ENCODE measurements at places on chromosomes 3 and 15.

DNA sequence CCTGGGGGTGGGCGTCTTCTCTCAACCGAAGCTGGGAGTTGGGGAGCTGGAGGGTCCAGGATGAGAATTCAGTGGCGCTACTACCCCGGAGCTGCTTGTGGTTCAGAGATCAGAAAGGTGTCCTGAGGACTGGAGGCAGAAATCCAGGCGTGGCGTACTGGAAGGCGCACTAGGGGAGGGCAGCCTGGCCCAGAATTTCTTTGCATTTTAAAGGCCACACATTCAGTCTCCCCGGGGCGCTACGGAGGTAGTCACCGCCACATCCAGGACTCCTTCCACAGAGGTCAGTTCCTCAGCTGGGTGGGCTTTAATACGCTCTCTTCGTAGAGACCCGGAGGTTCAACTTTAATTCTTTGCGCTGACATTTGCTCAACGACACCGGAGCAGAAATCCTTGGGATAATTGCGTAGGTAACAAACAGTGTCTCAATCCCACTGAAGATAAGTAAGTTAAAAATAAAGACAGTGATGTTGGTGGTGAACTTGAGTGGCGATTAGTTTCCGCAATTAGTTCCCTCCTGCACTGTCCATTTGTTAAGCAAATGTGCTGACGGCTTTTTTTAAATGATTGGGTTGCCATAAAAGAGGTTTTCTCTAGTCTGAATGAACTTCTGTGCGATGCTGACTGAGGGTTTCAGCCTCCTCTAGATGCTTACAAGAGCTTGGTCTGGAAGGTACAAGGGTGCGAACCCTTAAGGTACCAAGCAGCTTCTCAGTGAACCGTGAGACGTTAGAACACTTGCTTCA is 535 bp downstream of the MCTP2 start:
- no peak for DNase-seq

DNA sequence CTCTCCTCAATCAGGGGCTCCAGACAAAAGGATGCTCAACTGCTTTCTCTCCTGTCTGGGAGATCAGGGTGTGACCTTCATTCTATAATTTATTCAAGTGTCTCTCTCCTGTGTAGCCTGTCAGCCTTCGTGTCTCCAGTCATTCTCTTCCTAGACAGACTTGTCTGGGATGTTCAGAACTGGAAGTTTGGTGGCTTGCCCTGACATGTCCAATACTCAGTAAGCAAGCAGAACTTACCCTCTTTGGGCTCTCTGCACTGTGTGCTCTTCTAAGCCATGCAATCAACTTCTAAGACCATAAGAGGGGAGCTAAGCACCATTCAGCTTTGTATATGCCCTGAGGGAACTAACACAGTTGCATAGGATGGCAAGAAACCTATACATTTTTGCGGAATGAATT is 14.1 kb downstream of the ACKR2 start:
- DNase-seq, result no peak

DNA sequence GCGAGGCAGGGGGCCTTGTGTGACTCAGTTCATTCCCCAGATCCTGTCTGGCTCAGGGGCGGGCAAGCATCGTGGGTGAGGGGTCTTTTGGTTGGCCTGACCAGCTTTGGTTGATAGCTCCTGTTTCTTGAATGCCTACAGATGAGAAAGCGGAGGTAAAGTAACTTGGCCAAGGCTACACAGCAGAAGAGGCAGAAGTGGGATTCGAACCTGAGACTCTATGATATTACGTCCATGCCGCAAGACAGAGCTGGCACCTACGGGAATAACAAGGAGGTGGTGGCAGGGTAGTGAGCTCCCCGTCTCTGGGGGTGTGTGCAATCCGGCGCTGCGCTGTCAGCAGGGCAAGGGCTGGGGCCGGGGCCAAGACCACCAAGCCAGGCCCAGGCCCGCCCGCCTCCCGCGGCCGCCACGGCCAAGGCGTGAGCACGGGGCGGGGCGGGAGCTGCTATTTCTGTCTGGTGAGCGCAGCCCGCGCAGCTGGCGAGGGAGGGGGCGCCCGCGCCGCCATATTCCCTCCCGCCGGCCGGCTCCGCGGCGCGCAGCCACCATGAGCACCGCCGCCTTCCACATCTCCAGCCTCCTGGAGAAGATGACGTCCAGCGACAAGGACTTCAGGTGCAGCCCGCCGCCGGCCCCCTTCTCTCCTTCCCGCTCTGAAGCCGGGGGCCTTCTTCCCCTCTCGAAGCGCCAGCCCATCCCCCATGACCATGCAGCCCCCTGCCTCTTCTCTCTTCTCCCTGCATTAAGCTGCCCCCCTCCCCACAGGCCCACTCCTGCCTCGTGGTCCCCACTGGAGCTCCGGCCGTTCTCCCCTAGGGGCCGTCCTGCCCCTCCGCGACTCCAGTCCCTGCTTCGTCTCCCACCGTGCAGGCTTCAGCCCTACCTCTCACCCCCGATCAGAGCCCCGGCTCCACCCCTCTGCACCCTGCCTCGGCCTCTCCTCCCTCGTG is at the start of gene CAND2:
Gene CAND2, plus strand, starts transcription at position 510 of the 953 bp plus-strand sequence. Its CDS starts 41 bp downstream, at position 551.
- DNase-seq, result peak; percentile 31

DNA sequence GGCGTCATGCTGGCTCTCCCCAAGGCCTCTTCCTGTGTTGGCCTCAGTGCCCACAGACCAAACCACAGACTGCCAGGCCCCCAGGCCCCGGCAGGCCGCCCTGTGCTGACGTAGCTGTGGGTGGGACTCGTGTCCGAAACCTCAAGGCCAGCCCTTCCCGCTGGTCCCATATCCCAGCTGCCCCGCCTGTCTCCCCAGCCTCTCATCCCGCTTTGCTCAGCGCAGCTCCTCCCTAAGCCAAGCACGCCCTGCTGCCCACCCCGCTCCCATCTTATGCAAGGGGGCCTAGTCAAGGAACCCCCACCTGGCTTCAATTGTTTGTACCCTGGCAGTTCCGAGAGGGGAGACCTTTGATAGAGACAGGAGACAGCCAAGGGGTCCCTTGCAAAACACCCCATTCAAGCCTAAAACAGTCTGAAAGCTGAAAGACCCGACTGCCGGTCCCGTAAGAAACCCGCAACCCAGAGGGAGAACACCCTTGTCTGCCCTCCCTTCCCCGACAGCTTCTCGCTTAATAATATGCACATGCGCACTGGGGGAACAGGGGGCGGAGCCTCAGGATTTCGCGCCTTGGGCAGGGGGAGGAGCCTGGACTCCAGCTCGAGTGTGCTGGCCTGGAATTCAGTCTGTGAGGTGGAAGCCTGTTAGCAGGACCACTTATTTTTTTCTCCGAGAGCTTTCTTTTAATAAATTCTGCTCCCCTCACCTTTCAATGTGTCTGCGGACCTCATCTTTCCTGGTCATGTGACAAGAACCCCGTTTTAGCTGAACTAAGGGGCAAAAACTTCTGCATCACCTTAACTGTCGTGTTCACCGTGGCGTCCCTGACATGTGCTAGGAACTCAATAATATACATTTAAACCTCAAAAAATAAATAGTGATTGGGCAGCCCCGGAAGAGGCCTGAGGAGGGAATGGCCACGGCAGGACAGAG is 17.2 kb downstream of the TNFAIP8L3 start:
- DNase-seq, result peak; percentile 77

DNA sequence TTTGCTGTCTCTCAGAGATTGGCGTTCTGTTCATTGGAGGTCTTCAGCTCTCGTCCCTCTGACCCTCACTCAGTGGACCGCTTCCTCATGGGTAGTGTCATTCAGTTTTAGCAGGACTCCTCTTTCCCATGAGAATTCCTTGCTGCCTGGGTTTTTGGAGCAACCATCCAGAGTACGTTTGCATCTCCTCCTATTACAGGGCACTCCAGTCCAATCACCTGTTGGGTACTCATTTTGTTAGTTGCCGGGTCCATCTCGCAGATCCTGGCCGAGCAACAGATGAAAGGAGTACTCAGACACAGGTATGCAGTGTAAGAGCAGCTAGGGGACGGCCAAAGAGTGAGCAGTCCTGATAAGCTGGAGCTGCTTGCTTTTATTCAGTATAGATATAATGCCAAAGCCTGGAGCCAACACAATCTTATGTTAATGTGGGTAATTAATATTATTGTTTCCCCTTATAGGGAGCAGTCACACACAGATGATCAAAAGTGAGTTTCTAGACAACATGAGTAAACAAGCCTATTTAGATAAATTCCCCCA is 49.6 kb downstream of the ISG20 start:
- no peak for DNase-seq

GRCh38 chr3:81876826-81877225 is 115.4 kb upstream of the GBE1 start:
- DNase-seq, result no peak

- DNase-seq, result no peak
Measured at GRCh38 chr3:154307363-154307762, 16.9 kb downstream of the DHX36 start.

DNA sequence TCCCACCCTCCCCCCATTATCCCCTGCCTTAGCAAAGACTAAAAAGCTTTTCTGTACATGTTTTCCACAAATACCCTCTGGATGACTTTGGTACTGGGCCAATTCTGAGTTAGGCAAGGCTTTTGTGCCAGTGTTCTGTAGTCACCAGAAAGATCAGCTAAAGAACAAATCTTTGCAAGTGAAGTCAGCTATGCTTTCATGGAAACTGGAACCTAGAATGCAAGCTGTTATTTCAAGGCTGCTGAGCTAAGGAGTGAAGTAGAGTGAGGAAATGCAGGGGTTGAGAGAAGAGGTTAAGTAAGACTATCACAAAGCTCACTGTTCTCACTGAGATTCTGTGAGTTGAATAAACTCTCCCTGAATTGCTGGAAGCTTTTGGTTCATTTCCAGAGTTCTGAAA is 107.8 kb upstream of the CNTN3 start:
- no peak for DNase-seq

DNA sequence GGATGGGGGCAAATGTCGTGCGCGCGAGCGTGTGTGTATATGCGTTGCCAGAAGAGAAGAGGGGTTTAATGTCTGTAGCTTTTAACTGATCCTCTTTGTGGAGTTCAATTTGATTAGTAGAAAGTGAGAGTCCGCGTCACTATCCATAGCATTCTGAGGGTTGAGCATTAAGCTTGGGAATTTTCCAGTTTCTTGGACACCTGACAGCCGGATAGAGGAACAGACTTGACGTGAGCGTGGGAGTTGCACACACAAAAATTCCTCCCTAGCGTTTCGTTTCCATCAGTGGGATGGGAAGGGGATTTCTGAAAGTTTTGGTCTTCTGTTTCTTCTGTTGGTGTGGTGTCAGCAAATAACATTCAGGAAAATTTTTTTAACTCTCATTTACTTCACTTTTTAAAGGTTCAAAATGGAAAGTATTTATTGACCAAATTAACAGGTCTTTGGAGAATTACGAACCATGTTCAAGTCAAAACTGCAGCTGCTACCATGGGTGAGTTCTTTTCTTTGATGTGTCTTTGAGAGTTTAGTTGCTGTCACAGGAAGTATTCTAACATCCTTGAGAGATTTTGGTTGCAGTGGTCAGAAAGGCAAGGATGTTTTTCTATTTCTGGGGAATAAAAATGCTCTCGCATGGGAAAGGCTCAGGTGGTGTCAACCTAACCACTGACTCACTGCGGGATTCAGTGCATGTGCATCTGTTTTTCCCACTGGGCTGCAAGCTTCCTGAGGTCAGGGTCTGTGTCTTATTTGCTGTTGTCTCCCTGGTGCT is 841 bp downstream of the POGLUT1 start:
- DNase-seq, result no peak

- DNase-seq, result no peak
Measured at GRCh38 chr3:18738393-18739098, 313.4 kb upstream of the SATB1 start.

DNA sequence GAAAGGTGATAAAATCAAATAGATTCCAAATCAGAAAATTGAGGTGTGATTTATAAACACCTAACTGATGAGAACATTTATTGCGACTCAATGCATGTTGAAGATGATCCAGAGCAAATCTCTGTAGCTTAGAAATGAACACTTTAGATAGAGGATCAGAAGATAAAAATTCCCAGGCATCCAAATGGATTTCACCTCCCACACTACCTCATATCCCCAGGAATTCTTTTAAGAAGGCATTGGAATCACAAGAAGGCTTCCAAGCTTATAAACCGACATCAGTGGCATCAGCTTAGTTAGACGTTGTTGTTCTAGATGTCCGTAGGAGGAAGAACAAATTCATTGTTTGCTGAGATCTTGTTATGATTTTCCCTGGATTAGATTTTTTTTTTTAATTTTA is 154.4 kb downstream of the EBLN2 start:
- no peak for DNase-seq

- no peak for DNase-seq
Measured at GRCh38 chr3:60758171-60758570, 493.1 kb downstream of the FHIT start.

GRCh38 chr15:43895586-43895985 is 68.8 kb downstream of the WDR76 start:
- DNase-seq, result no peak

- DNase-seq, result no peak
Measured at GRCh38 chr3:124592658-124593441, 137.4 kb upstream of the UMPS start.

DNA sequence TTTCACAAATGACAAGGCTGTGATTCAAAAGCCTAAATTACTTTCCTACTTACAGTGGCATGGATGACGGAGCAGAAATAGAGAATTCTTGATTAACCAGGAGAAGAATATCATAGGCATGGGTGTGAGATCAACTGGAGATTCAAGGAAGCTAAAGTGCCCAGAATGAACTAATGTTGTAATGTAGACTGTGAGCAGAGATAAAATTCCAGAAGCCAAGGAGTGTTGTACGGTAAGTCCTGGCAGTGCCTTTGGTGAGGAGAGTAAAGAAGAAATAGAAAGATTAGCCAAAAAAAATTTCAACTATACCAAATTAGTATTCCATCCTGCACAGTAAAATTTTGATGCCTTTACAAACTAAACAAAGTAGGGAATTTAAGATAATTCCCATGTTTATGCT is 75.9 kb downstream of the ZBTB20 start:
- DNase-seq, result no peak

DNA sequence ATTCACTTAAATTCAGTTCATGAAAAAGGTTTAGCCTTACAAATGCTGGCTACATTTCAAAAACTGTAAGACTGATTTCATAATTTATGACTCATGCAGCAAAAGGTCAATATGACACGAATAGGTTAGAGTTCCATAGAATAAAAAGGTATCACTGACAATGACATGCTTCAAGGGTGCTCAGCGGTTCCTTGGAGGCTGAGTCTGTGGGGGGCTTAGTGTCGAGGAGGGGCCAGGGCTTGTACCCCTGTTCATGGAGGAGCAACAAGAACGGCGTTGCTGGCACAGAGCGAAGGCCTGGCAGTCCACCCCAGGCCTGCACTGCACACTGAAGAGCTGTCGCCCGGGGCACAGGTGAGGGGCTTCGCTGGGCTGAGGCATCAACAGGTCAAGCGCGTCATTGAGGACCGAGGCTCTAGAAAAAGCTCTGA is 174.2 kb downstream of the NR1D2 start:
- DNase-seq, result no peak

GRCh38 chr3:166788936-166789335 is 591.2 kb downstream of the ZBBX start:
- no peak for DNase-seq

Measured in CD4-positive, alpha-beta T cell treated with Interferon alpha-2 for 1 hour (primary cell).